ENCODE measurements at places on chromosomes 3 and 15.
A peak's percentile ranks its signal among the peaks of the same experiment; 100 is the strongest.

- no peak for DNase-seq
These were observed 259.5 kb downstream of the THSD4 start for GRCh38 chr15:71374607-71375352.

GRCh38 chr3:11391174-11391879 is 119.1 kb downstream of the ATG7 start:
- DNase-seq = no peak

DNA sequence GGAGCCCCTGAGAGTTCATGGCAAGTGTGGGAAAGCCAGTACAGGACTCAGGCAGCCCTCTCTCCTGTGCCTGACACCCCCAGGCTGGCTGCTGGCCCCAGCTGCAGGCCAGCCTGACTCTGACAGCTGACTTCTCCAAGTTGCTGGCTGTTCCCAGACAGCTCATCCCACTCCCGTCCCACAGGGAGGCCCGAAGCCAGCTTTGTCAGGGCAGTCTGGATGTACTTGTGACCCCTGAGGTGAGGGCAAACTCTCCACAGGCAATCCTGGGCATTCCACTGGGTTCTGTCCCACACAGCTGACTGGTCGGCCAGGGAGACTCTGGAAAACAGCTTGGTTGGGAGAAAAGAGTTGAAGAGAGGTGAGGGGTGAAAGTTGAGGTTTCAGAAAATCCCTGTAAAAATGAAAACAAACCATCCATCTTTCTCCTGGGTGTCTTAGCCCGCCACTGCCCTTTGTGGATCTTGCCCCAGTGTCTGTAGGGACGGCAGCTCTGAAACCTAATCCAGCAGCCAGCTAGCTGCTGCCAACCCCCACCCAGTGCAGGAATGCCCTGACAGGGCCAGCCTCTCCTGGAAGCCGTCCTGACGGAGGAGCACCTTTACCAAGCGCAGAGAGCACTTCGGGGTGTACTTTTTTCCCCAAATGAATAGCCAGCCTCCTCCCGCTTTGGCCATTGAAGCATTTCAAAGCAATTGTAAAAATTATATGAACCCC is 87.9 kb downstream of the DNAJB8 start:
- no peak for DNase-seq

DNA sequence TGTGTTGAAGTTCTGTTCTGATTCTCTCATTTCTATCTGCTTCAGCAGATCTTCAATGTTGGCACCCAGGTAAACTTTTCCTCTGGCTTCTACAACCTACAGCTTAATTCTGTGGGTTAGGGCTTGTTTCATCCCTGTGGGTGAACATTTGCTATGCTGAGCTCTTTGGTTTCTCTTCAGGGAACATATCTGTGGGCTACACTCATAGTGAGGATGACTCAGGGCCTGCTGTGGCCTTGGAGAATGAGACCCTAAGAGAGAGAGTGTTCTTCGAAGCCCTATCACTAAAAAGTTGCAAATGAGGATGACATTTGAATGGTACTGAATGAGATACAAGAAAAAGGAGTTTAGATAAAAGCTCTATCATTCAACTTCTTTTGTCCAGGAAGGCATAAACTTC is 346.2 kb upstream of the CBLB start:
- no peak for DNase-seq

- DNase-seq = no peak
These were observed 23.1 kb downstream of the CMTM8 start for GRCh38 chr3:32261545-32261944.

DNA sequence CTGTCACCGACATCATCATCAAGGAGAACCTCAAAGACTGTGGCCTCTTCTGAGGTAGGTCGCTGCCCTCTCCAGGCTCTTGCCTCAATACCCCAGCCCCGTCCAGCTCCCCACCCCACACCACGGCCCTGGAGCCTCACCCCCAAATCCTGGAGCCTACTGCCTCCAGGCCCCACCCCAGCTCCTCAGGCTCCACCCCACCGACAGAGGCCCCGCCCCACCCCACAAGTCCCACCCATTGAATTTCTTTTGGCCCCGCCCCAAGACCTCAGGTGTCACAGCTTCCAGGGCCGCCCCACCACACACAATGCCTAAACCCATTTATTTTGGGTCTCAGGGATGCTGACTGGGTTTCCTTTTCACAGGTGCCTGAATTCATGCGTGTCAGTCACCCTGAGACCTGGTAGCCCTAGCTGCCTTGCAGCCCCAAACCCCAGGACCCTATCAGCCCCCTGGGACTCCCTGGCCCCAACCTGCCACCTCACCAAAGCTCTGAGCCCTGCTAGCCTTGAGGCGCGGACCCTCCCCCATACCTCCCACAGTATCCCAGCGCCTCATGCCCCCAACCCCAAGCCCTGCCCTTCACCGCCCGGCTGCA is 3.6 kb downstream of the GNAT1 start:
- DNase-seq = no peak

DNA sequence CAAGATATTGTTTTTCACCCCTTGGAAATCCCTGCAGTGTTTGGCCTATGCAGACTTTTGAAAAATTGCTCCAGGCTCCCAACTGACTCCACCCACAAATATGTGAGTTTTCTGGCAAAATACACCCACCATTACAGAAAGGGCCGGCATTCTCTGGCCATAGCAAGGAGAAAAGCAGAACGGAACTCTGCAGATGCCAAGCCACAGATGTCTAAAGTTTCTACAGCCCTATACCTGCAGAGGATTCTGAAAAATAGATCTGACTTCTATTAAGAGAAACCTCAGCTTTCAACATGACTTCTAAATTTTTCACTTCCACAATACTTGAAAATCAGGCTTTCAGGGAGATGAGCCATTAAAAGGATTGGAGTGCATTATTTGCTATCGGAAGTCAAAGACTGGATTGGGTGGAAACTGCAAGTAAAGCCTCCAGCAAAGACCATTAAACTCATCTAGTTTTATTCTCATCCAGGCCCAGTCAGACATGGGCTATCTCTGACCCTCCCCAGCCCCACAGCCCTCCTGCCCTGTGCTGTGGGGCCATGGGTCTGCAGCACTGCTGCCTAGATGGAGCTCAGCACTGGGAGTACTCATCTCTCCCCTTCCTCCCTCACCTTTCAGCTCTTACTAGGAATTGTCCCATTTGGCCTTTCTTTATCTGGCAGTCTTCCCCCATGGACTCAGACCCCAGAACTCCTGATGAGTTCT is 243.1 kb upstream of the GOLGA6L4 start:
- DNase-seq = no peak

DNA sequence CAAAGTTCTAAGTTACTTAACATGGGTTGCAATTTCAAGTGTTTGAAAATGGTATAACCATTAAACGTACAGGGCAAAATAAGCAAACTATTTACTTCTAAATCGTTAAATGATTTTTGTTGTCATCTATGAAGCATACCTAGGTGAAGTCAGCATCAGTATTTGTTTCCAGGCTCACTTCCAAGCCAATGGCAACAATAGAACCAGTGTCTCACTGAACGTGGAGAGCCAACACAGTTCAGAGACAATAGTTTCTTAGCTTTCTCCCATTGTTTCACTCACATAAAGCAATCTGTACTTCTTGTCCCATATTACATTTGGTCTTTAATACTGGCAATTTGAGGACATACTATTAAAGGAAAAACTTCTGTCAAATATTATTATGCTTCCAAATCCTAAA is 397.2 kb downstream of the MECOM start:
- DNase-seq = no peak

GRCh38 chr3:64152086-64152485 is 73.2 kb downstream of the PRICKLE2 start:
- no peak for DNase-seq

GRCh38 chr3:168093790-168094189 is 1.9 kb downstream of the GOLIM4 start:
- no peak for DNase-seq

- no peak for DNase-seq
These were observed 119.7 kb downstream of the SNRK start for GRCh38 chr3:43405888-43406642.

- DNase-seq = no peak
These were observed 7.2 kb downstream of the COX17 start for GRCh38 chr3:119669906-119670570.

DNA sequence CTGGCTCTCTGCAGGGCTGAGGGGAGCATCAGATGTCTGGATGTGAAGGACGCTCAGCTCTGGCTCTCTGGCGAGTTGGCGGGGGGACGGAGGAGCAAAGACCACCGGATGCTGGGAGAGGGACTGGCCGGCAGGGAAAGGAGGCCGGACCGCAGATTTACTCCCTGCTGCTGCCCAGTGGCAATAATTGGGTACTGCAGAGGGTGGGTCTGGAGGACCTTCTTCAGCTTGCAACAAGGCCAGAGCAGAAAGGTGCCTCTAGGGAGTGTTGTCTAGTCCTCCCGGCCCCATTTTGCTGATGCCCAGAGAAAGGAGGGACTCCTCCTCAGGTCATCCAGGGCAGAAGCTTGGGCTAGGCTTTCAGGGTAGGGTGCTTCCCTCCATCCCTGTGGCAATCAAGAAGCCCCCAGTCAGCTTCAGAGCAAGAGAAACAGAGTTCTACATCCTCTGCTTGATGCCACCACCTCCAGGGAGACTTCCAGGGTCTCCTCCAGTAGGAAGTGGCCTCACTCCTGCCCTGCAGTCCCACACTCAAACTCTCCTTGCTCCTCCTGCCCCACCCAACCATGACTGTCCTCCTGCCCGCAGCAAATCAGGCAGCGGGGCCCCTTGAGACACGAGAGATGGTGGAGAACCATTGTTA is 20.3 kb upstream of the CSPG4 start:
- peak; percentile 89 for DNase-seq

- DNase-seq = no peak
These were observed 25.6 kb upstream of the KBTBD12 start for GRCh38 chr3:127889461-127889863.

DNA sequence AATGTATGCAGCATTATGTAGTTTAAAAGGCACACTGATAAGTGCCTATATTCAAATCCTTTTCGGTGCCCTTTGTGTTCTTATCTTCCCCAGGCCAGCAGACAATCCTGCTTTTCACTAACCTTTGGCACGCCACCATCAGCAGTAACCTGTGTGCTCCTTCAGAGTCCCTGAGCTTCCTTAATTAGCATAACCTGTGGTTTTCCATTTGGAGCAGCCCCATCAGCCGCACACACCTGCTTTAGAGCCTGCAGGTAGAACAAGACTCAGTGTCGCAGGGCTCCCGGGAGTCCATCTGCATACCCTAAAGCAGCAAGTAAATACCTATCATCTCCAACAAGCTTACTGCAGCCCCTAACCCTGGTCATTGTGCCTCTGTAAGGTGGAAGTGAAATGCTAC is 755.1 kb downstream of the ROBO2 start:
- DNase-seq = no peak

- no peak for DNase-seq
These were observed 472.1 kb downstream of the SOX2 start for GRCh38 chr3:182183716-182184430.

DNA sequence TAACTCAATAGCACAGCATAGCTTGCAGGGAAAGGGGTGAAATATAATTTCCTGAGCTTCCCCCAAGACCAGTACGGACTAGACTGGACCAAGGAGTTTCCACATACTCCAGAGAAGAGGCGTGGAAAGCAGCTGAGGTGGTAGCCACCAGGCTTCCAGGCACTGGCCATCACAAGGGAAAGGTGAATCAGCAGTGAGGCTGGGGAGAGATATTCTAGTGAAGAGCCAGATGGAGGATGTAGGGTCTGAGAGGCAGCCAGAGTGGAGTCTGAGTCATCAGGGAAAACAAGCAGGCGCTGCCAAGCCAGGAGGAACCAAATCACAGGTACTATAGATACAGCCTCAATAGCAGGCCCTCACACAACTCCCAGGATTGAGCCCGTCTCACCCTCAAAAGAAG is 9.6 kb upstream of the RASA2 start:
- no peak for DNase-seq

- no peak for DNase-seq
These were observed 196.6 kb downstream of the EBLN2 start for GRCh38 chr3:73258057-73258456.

GRCh38 chr15:81386947-81387346 is 12.9 kb upstream of the TMC3 start:
- no peak for DNase-seq

DNA sequence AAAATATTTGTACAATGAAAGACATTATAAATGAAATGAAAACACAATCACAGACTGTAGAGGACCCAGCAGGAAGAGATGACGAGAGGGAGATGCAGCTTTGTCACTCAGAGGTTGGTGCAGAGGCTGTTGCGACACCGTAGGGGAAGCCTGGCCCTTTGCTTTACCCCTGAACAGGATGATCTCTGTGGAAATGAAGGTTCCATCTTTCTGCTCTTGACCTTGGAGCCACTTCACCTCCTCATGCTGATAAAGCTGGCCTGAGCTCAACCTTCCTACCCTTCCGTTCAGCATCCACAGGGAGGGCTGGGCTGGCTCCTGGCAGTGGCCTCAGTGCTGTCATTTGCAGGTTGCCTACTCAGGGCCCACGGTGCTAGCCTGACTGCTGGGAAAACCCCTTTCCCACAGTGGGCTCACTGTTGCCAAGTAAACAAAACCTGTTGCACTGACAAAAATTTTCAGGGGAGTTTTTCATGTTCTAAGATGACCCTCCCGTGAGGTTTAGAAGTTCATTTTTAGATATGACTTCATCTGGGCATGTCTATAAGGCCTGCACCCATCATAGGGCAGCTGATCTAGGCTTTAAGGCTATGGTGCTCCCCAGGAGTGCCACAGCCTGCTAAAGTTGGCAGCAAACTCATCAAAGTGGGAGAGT is 3.0 kb upstream of the CD80 start:
- DNase-seq = no peak

GRCh38 chr3:186664119-186664495 is 1.7 kb upstream of the HRG start:
- DNase-seq = no peak

DNA sequence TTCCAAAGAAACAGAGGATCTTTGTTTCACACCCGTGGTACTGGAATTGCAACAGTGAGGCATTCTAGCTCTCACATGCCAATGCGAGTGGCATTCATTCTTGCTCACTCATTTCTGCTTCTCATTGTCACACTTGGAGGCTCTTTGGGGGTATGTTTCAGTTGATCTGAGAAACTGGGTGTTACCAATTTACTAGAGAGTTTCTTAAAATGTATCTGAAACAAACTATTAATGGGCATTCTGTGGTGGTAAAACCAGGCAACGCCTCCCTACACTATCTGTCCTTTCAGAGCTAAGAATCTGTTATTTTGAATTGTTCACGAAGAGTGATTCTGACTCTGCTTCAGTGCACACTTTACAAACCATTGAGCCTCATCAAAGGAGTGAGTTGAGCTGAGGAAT is 140.6 kb upstream of the BHLHE40 start:
- DNase-seq = no peak

- DNase-seq = no peak
These were observed 1.3 kb downstream of the TTBK2 start for GRCh38 chr15:42919308-42919707.

GRCh38 chr15:70102827-70103226 is 5.1 kb upstream of the TLE3 start:
- DNase-seq = no peak

DNA sequence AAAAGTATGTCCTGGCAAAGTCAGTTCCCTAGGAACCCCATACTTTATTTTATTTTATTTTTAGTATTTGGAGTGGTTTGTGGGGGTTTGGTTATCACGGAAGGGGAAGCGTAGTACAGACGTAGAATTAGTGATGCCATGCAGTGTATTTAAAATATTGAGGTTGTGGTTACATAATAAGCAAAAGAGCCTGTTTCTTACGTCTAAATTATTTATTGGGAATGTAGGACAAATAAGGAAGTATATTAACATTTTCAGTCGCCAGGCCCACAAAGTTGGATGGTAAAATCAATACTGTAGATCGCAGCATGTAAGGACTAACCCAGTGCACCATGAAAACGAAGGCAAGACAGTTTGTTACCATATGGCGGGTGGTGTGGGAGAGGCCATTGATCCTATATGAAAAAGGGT is 558 bp downstream of the DTWD1 start:
- DNase-seq = no peak

GRCh38 chr3:17356585-17356984 is 385.8 kb downstream of the TBC1D5 start:
- no peak for DNase-seq
